AG09319 (cell line): ENCODE measurements at places on chromosomes 7 and 10.

- DNase-seq: no peak
Measured at GRCh38 chr7:47501406-47501805, 80.5 kb downstream of the TNS3 start.

DNA sequence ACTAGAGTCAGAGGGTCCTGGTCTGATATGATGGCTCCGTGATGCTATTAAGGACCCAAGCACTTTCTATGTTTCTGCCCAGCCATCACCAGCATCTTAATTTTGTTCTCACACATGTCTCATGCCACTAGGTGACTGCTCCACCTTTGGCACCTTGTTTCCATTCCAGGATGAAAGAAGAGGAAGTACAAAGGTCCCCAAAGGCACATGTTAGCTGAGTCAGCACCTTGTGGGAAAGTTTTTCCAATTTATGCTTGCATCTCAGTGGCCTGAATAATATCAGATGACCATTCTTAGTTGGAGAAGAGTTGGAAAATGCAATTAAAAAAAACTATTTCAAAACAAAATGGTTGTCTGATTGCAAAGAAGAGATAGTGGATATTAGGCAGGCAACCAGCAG lies 341.0 kb upstream of the NPSR1 start:
- no peak for DNase-seq

- no peak for DNase-seq
Measured at GRCh38 chr7:64882341-64883112, 20.5 kb upstream of the ZNF273 start.

DNA sequence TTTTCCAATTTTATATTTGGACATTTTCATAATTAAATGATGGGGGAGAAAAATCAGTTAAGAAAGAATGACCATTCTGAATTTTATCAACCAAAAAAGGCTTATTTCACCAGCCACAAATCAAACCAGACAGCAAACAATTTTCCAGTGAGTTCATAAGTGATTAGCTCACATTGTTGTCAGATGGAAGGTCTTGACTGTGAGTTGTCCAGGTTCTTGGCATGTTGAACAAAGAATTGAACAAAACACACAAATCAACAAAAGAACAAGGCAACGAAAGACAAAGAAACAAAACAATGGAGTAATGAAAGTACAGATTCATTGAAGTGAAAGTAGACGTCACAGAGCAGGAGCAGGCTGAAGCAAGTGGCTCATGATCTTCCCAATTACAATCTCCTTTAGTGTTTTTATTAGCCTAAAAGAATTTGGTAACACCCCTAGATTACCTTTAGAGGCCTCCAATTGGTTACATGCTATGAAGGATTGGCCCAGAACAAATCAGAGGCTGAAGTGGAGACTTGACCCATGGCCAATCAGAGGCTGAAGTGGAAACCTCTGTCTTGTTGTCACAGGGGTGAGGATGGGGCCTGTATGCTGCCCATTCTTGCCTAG lies 248.7 kb downstream of the NEBL start:
- no peak for DNase-seq

DNA sequence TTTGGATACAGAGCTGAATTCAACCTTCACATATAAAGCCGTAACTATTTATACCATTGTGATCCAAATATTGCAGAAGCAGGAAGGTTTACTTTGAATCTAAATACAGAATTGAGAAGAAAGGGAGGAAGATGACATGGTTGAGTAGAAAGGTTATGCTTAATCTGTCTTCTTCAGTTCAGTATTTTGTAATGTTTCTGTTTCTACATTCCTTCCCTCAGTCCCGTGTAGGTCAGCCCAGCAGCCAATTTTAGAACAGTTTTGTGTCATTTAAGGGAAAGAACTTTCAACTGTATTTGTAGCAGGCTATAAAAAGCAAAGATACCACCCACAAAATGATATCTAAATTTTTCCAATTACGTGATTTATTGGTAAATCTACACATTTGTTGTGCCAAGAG lies 97.4 kb downstream of the CPED1 start:
- DNase-seq: no peak
